ENCODE measurements at places on chromosomes 1 and 21. TPM values are rescaled to one million over a fixed set of nuclear protein-coding genes. Genes with fewer than 3 reads are reported as not detected.

KCND3 gene
- 10.5 TPM for total RNA-seq

AKR7A3 gene
- total RNA-seq = 2.0 TPM

PTPN7 gene
- total RNA-seq = 2.3 TPM

GRCh38 chr1:227901239-227901905 lies 46.4 kb downstream of the WNT9A start:
- no peak for DNase-seq

DNA sequence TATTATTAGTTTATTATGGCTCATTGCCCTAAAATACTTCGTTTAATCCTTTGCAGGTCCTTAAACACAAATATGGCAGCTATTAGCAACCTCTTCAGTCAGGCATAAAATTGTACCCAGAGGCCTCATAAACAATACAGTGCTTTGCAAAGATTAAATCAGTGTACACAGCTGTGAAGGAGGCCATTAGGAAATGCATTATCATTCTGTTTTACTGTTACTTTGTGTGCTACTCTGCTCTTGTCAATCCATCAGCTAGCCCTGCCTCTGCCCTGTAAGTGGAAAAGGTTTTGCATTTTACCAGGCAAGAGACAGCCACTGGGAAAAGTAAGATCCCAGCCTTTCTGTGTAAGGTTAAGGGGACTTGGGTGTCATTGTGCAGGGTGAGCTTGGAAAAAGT lies 415.7 kb upstream of the DAB1 start:
- no peak for DNase-seq

DRAM2 gene
- total RNA-seq = 26.8 TPM

DNA sequence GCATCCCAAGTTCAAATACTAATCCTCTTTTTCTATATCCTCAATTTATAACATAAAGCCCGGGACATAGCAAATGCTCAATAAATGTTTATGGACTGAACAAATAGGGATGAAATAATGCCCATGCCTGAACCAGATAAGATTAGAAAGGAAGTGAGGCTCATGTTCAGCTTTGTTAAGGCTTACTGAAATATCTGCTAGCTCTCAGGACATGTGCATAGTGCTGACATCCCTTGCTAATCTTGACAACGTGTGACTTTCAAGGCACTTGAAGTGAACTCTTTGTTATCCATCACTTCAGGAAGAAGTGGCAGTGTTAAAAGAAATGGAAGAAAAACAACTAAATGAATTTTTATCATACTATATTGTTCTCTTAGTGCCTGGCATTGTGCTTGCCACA lies 260.3 kb upstream of the SGIP1 start:
- no peak for DNase-seq

OXCT2 gene
- 6.6 TPM for total RNA-seq

- DNase-seq = no peak
Measured at GRCh38 chr1:54485416-54485815, 62.6 kb upstream of the ACOT11 start.

DNA sequence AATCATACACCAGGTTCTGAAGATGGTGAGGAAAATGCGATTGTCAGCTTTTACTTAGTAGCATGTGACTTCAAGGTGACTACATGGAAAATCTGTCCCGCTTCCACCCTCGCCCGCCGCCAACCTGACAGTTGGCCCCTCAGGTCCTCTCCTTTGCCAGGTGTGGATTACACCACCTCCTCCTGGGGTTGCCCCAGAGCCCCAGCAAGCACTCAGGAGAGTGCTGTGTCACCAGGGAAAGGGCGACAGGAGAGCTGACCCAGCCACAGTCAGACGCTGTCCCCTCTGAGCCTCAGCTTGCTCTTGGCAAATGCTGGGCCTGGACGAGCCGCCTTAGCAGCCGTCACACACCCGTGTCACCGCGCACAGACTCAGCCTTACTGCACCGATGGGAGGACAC lies 17.9 kb downstream of the PTTG1IP start:
- DNase-seq = no peak

DNA sequence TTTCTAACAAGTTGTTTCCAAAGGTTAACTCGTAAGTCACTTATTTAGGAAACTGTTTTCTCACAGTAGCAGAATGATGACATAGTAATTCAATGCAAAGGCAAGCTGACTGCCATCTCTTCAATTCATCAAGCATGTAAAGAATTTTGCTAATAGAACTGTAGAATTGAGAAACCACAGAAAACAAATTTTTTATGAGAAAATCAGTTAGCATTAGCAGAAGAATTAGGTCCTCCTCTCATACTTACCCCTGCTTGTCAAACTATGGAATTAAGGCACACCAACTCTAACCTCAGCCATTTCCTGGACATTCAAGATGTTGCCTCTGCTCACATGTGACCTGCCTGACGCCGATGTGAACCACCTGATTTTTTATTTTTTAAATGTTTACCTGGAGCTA lies 115.2 kb downstream of the LRRC40 start:
- no peak for DNase-seq

- peak; percentile 85 for DNase-seq
Measured at GRCh38 chr1:41432481-41433280, 51.8 kb downstream of the EDN2 start.

DNA sequence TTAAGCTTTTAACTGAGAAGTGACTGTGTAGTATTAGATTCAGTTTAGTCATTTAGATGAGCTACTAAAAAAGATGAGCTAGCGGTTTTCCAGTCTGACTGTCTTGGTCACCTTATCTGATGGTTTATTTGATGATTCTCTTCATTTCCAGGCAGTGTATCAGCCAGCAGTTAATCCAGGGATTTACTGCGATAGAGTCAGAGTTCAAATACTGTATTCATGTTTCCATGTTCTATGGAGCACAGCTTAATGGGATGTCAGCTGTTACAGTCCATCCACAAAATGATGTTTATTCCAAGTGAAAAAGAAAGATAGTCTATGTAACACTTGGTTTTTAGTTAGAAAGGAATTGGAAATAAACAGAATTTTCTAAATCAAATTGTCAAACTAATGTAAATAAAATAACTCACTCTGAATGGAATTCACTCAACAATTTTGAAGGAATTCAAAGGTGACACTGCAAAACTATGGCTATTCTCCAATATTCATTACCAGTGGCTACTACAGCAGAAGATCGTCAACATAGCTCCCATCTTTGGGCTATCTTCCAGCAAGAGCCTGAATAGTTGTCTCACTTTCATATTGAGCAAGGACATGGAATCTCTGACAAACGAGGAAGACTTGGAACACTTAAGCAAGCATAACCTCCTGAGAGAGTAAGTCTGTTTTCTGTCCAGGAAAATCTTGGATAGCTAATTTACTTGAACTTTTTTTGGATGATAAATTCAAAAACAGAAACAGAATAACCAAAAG lies 54.6 kb upstream of the DPT start:
- DNase-seq = peak; percentile 32

- DNase-seq = no peak
Measured at GRCh38 chr1:108504447-108504846, 54.3 kb downstream of the NBPF6 start.

GRCh38 chr1:29634324-29634723 lies 398.0 kb downstream of the PTPRU start:
- DNase-seq = no peak

GPR25 gene
- not detected for total RNA-seq

HCRTR1 gene
- not detected for total RNA-seq

DNA sequence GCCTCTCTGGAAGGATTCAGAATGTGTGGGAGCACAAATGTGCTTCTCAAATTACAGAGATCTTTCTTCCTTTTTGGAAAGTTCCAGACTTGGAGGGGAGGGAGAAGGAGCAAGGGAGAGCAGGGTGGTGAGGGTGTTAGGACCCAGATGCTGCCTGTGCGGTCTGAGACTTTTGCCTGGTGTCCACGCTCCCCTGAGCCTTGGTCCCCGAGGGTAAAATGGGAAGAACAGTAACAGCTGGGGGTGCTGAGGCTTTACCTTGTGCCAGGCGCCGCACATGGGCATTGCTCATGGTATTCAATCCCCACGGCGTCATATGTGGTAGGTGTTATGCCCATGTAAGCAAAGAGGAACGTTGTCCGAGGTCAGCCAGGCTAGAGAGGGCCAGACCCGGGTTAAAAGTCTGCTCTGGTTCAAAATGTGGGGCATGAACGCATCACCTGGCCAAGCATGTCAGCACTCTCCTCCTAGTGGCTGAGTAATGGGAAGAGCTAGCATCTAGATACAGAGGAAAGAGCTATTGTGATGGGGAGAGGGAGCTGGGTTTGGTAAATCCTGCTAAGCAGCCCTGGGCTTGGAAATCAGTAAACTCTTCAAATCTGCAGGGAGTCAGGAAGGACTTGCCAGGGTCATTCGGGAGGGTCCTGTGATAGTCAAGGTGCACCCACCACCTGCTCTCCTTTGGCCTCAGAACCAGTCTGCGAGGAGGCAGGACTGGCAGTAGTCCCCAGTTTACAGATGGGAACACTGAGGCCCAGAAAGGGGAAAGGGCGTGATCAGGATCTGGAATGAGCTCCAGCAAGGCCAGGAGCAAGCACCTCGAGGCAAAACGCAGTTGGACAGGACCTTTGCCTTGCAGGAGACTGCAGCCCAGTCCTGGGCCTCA lies 4.5 kb upstream of the RUNX3 start:
- no peak for DNase-seq

GRCh38 chr1:154453574-154454352 lies 48.3 kb upstream of the TDRD10 start:
- DNase-seq = no peak

DNA sequence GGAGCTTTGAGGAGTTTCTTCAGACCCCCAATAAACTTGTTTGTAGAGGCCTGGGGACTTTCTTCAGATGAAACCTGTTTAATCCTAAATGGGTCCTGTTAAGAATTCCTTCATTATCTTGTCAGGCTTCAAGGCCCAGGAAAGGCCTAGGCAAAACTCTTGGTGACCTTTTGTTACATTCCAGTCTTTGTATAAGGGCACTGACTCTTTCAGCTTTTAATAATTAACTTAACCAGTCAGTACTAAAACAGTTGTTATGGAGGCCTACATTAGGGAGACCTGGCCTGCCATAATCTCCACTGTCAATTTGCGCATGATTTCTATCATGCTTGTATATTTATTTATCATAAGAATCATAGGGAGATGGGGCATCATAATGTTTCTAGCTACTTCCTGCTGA lies 110.2 kb downstream of the FCRL5 start:
- DNase-seq = no peak

CDC14A gene
- total RNA-seq = 14.0 TPM

GRCh38 chr1:69492286-69492685 lies 75.4 kb upstream of the LRRC7 start:
- no peak for DNase-seq

DNA sequence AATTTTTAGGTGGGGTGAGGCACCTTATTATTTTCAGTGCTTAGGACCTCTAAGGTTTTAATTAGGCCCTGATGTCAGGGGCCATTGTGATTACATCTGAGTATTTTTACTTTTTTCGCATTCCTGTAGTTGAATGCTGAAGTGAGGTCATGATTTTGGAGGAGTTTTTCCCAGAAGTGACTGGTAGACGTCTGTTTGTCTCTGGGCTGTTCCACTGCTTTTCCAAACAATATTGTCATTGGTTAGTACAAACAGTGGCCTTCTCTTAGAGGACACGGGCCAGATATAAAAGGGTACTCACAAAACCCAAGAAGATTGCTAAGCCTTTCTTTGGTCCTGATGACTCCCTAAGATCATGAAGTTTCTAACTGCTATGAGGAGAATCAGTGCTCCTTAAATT lies 7.6 kb upstream of the RASAL2 start:
- no peak for DNase-seq

GRCh38 chr1:28893403-28894102 lies 20.8 kb upstream of the EPB41 start:
- DNase-seq = no peak

DNA sequence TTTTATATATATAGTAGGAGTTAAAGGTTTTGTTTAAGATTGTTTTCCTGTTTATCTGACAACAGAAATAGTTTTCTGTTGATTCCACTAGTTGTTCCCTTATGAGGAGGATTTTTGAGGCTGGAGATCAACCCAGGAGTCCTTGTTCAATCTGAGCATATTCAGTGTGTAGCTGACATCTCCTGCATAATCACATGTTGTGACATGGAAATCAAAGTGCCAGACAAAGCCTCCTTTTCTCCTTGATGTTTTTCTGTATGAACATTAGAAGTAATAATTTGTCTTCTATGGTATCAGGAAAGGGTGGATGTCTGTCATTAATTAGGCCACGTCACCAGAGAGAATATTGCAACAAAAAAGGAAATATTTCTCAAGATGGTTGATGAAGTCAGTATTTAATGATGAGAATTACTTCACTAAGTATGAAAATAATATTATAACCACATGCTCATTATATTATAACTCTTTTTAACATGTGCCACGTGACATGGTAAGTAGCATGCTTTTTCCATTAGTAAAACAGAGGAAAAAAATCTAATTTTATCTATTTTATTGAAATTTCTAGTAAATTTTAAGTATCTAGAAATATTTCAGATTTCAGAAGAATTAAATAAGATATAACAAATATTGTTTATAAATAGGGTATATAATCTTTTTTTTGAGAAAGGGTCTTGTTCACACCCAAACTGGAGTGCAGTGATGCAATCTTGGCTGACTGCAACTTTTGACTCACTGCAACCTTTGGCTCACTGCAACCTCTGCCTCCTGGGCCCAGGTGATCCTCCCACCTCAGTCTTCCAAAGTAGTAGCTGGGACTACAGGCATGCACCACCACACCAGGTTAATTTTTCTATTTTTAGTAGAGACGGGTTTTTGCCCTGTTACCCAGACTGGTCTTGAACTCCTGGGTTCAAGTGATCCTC lies 223.5 kb downstream of the HMCN1 start:
- DNase-seq = no peak

CCSAP gene
- total RNA-seq = 20.0 TPM

DNA sequence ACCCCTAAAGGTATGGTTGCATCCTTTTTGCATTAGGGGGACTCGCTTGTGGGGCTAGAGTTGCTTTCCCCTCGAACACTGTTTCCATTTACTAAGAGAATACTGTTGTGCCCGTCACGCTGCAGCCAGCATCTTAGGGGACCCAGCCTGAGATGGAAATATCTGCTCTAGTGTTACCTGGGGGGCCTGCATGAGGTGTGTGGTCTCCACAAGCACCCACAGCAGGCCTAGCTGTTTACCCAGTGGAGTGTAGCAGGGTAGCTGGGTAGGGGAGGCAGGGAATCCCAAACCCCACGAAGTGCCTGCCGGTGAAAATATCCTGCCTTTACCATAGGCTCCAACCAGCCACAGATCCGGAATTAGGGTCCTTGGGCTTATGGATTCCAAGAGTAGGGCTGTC lies 303.6 kb downstream of the PTPRU start:
- DNase-seq = peak; percentile 12

DNA sequence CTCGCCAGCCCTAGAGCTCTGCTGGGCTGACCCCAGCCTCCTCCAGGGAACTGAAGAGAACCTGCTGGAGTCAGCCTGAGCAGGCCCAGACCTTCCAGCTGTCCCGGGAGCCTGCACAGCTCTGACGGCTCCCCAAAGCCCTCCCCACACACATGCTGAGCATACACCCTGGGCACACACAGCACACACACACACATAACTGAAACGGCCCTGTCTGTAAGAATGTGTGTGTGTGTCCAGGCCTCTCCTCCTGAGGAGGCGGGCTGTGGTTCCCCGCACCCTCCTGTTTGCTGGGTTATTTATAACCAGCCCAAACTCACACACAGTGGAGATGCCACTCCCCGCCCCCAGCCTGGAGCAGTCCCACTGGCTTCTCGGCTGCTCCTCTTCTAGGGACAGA lies 20.2 kb downstream of the SDC3 start:
- no peak for DNase-seq

RGL1 gene
- total RNA-seq = 15.0 TPM

GRCh38 chr1:116477429-116477828 lies 93.4 kb downstream of the CD58 start:
- no peak for DNase-seq

GRCh38 chr1:23791516-23792047 lies 637 bp downstream of the LYPLA2 start:
- no peak for DNase-seq

All from lower leg skin (tissue), 4 donors.